ENCODE measurements at places on chromosomes 6 and 20.

DNA sequence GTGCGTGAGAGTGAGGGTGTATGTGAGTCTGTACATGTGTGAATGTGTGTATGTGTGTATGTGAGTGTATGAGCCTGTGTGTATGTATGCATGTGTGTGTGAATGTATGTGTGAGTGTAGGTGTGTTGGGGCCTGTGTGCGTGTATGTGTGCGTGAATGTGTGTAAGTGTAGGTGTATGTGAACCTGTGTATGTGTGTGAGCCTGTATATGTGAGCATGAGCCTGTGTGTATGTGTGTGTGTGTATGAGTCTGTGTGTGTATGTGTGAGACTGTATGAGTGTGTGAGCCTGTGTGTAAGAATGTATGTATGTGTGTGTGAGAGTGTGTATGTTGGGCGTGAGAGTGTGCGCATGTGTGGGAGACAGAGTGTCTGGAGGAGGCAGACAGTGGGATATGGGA, 15.8 kb upstream of the SULF2 start:
- DNase-seq: no peak

GRCh38 chr6:151375833-151376232, 15.5 kb downstream of the ZBTB2 start:
- DNase-seq: no peak

DNA sequence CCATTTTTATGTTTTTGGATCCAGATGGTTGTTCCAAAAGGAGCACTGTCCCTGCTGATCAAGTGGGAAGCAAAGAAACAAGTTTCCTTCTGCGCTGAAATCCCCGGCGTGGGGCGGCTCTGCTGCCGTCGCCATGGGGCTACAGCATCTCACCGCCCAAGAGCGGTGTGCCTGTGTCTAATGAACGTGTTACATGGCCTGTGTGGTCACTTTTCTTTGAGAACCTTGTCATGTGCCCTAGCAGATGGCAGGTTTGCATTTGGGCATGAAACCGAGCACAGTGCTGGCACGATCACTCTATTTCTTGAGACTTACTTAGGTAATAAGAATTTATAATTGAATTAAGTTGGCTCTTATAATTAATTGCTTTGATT, 51.9 kb downstream of the ZDHHC14 start:
- DNase-seq: no peak

DNA sequence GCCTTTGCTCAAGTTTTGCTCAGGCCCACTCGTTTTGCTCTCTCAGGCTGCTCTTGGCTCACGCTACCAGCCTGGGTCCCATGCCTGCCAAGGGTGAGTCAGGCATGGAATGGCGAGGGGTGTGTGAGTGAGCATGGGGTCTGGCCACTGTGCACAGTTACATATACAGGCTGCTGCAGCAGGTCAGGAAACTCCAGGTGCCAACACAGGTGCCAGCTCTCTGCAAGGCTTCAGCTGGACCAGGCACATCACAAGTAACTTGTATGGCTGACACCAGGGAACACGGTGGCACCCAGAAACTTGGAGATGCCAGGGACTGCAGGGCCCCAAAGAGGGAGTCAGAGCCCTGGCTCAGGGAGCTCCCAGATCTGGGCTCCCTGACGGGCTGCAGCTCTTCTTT, 146.8 kb downstream of the BTBD3 start:
- DNase-seq: no peak

DNA sequence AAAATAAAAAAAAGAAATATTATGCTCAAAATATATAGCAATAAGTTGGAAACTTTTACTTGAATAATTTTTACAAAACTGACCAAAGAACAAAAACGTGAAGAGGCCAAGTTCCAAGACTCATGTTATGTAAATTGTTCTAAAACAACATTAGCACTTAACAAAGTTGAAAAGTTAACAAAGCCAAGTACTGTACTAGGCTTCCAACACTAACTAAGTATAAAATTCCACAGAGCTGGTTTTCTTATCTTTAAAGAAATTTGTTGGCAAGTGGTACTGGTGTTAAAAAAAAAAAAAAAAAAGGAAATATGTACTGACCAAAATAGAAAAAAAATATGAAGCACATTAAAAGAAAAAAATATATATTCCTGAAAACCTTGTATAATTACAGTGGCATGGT, 127.8 kb downstream of the SLC16A10 start:
- DNase-seq: no peak

DNA sequence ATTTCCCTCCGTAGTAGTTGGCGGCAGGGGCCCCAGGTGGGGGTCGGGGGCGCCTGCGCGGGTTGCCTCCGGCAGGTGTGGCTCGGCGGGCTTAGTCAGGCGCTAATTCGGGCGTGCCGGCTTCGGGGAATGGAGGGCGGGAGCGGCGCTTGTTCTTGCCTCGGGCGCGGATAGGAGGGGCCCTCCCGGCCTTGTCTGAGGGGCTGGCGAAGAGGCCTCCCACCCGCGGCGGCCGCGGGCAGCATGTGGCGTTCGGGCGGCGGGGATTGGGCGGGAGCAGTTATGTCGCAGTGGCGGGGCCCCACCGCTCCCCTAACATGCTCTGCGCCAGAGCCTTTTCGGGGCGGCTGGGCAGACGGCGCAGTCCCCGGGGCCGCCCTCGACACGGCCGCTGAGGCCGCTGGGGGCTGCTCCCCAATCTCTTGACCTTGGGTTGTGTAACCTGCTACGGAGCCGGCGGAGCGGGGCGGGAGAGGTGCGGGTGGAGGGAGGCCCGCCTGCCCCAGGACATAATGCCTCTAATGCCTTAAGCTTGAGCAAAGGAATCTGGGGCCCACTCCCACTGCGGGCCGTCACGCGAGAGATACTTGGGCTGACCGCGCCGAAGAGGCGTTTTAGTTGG, 1.1 kb downstream of the AMD1 start:
- DNase-seq: peak; percentile 78

GRCh38 chr6:75203721-75204120, 2.1 kb downstream of the COL12A1 start:
- DNase-seq: no peak

- DNase-seq: peak; percentile 72
Measured at GRCh38 chr20:50575865-50576720, 65.9 kb downstream of the PTPN1 start.

GRCh38 chr6:22727710-22728109, 158.3 kb downstream of the HDGFL1 start:
- DNase-seq: peak; percentile 39

- peak; percentile 94 for DNase-seq
Measured at GRCh38 chr20:23349338-23350195, 1.0 kb upstream of the NXT1 start.

DNA sequence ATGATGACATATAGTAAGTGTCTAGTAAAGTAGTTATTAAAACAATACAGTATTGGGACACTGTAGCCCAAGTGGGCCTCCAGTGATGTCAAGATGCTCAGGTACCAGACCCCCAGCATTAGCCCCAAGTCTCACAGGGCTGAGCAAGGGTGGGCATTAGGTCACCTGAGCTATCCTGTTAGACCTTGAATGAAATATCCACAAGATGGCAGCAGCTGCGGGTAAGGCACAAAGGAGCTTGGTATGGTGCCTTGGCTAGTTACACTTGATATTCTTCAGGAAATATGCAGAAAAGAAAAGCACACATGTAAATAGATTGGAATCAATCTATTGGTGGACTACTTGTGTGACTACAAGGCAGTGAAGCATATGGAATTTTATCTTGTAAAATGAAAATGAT, 701.8 kb upstream of the ADGRB3 start:
- no peak for DNase-seq

DNA sequence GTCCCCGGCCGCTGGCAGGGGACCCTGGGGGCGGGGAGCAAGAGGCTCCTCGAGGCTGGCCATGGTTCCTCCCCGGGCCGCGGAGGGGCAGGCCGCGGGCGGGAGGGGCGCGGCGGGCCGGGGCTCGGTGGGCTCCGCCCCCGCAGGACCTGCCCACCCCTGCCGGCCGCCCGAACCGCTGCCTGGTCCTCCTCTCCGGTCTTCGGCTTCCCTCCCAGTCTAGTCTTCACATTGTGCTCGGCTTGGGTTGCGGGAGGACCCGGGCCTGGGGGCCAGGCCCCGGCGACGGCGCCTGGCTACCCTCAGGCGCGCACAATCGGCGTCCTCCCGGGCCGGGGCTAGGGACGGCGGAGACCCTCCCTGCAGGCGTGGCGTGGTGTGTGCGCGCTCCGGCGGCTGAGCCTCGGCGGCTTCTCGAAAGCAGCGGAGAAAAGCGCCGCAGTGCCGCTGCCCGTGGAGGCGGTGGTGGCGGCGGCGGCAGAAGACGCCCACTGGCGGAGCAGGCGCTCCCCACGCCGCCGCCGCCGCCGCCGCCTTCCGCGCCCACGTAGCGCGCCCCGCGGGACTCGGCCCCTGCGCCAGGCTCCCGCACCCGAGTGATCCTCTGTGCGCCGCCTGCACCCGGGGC, at the start of gene PDE10A:
PDE10A (minus strand) TSS at position 493 of the 628 bp plus-strand sequence; CDS start at position 63, 430 bp downstream.
- peak; percentile 82 for DNase-seq

DNA sequence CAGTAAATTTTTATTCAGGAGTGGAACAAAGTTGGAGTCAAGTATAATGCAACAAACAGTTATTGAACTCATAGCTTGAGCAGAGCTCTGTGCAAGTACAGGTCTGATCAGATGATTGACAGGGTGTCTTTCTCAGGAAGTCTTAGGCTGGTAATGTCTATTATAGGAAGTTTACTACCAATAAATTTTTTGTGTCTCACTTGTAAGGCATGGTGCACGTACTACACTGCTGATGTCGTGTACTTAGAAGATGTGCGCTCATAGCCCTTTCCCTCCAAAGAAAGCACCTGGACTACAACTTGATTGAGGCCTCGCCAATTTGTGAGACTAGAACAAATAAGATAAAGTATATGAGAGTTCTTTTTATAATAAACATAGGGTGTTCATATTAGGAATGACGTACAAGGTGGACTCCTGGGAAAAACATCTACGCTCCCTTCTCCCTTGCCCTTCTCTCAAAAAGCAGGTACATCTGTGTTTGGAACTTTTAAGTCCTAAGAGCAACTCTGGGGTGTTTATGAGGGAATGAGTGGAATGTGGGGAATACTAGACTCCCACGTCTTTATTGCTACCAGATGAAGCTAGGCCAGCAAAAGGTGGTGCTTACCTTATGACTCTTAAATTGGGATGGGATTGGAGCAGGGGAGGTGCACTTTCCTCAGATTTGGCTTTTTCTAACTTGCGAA, 1.5 kb downstream of the NDUFAF5 start:
- DNase-seq: no peak

GRCh38 chr20:59560588-59561227, 43.6 kb upstream of the PHACTR3 start:
- DNase-seq: peak; percentile 29

DNA sequence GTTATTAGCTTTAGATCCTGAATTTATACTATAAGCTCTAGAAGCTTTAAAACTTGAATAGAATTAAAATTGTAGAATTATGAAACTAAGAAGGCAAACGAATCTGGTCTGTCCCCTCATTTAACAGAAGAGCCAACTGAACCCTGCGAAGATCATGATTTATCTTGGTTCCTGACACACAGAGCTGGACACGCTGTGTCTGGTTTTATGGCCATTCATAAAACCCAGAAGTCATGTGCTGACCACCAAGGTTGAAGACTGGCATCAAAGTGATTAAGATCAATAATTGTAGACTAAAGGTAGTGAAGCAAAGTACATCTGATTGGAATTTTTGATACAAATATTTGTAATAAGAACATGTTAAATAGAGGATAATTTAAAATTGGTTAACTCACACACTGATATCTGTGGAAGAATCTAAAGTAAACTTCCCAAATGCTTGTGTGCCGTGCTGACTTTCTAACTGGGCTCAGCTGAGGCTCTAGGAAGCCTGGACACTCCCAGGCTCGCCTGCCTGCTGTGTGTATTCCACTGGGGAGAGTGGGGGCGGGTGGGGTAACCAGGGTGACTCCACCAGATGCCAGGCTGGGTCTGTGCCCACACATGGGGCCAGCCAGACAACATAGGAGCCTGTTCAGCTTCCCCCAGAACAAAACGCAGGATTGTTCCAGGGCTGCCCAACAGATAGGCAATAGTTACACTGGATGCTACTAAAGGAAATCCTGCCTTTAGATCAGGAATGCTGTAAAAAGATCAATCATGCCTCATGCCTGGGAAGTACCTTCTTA, 42.1 kb upstream of the SLC22A3 start:
- DNase-seq: peak; percentile 71

GRCh38 chr6:45787384-45787783, 228.3 kb downstream of the CLIC5 start:
- no peak for DNase-seq

GRCh38 chr6:125658759-125659431, 90.5 kb upstream of the HEY2 start:
- no peak for DNase-seq

DNA sequence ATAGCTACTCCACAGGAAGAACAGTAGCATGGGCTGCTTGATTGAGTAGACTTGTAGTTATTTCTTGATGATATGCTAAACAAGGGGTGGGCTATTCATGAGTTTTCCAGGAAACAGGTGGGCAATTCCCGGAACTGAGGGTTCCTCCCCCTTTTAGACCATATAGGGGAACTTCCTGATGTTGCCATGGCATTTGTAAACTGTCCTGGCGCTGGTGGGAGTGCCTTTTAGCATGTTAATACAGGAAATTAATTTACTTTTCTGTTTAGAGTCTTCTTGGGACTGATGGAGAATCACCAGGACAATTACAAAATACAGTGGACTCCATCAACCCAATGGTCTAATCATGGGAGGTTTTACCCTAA, 22.7 kb downstream of the CYP24A1 start:
- no peak for DNase-seq

- no peak for DNase-seq
Measured at GRCh38 chr6:135114355-135115145, 59.9 kb upstream of the HBS1L start.

- DNase-seq: no peak
Measured at GRCh38 chr6:56796196-56796532, 153.5 kb upstream of the DST start.

- no peak for DNase-seq
Measured at GRCh38 chr6:33420491-33421343, 852 bp downstream of the SYNGAP1 start.

GRCh38 chr6:168867247-168868102, 386.2 kb downstream of the THBS2 start:
- DNase-seq: no peak

DNA sequence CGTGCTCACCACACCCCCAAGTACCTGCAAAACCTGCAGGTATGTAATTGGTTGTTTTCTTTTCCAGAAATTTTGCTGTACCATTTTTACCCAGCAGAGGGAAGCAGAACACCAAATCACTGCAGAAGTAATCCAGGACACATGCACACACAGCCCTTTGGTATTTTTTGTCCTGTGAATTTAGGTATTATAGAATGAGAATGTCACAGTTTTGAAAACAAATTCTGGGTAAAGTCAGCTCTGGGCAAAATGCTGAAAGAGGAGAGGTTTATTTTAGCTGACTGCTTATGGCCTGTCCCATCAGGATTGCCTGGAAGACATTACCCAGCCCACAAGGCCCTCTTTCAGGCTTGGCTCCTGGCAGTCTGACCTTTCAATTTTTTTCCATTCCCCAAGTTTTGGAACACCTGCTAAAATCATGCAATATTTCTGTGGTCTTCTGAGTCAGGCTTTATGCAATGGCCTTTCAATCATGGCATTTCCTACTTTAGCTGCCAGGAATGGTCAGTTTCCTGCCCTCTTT, 3.5 kb upstream of the EFHC1 start:
- peak; percentile 88 for DNase-seq

DNA sequence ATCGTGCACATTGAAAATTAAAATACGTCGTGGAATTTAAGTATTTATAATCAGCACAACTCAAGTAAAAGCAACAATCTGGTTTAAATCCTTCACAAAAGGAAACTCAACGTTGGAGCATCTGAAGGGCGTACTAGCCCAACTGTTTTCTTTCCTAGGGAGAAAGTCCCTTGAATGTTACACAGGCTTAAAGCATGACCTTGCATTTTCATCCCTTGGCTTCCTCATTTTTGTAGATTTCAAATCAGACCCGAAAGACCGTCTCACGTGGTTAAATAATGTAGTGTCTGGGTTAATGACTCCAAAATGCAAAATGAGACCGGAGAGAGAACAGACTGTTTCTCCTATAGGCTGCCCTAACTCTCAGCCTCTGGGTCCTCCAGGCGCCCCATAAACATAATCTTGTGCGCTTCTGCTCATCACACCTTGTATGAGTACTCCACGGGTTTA, 249.2 kb upstream of the RREB1 start:
- DNase-seq: no peak

All from tongue (tissue), 3 donors.